ENCODE measurements at places on chromosomes 3 and 15.

- DNase-seq, result no peak
These were observed 303.0 kb upstream of the NR2F2 start for GRCh38 chr15:96027501-96027900.

- DNase-seq, result no peak
These were observed 177.8 kb downstream of the CBLB start for GRCh38 chr3:105691053-105691452.

- no peak for DNase-seq
These were observed 356.7 kb downstream of the PDCD6IP start for GRCh38 chr3:34155108-34155507.

DNA sequence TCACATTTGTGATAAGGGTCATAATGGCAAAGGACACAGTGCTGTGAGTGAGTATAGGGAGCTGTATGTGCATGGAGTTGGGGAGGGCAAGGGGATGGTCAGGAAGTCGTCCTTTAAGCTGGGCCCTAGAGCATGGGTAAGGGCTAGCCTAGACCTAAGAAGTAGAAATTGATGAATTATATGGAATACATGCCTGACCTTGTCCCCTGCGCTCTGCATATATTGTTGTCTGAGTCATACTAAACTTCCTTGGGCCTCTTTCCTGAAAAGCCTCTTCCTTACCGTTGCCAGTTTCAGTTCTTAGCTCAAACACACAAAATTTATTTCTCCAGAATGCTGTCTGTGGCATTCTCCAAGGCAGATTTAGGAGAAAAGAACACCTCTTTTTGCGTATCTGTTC is 4.6 kb downstream of the SNRK start:
- no peak for DNase-seq

GRCh38 chr15:78216276-78217104 is 17.9 kb downstream of the ACSBG1 start:
- no peak for DNase-seq

DNA sequence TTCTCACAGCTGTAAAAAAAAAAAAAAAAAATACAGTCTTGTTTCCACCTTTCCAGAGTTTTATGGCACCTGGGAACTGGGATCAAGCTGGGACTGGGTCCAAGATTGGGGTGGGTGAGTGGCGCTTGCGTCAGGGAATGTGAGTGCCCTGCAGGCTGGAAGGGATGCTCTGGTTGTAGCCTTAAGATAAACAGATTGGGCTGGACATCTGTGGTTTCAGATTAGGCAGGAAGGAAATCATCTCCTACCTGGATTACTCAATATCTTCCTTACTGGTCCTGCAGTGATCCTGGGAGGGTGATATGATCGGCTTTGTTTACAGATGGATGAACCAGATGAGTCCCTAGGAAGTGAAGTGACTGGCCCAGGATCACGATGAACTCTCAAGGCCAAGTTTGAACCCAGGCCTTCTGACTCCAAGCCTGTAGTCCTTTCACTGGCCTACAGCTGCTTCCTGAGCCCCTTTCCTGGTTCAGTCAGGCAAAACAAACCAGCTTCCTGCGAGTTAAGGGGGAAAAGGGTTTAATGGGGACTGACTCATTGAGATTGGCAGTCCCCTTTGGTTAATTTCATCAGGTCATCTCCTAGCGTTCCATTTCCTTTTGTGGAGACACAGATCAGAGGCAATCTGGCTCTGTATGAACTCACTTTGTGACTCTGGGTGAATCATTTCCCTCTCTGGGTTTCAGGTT is 179.8 kb downstream of the THSD4 start:
- peak; percentile 17 for DNase-seq

- no peak for DNase-seq
These were observed 28.7 kb upstream of the DAZL start for GRCh38 chr3:16633948-16634347.

DNA sequence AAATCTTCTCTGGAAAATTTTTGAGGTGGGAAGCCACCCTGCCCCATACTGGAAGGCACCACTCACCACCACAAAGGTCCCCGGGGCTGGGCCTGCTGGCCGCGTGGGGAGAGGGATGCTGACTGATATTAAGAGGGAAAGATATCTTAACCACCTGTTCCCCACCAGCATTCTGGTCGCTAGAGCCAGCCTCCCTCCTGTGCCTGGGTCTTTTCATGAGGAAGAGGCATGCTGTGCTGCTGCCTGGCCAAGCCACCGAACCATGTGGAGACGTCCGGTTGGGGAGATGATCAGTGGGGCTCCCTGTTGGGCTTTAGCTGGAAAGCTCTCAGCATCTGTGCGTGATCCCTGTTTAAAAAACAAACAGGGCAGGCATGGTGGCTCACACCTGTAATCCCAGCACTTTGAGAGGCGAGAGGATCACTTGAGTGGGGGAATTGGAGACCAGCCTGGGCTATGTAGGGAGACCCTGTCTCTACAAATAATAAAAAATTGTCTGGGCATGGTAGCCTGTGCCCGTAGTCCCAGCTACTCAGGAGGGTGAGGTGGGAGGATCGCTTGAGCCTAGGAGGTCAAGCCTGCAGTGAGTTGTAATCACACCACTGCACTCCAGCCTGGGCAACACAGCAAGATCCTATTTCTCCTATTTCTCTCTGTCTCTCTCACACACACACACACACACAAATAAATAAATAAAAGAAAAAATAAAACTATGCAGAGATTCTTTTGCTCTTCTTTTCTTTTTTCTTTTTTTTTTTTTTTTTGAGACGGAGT is 1.0 kb downstream of the KLHL18 start:
- DNase-seq, result peak; percentile 42

- DNase-seq, result no peak
These were observed 89.7 kb upstream of the GRM7 start for GRCh38 chr3:6771171-6771570.

DNA sequence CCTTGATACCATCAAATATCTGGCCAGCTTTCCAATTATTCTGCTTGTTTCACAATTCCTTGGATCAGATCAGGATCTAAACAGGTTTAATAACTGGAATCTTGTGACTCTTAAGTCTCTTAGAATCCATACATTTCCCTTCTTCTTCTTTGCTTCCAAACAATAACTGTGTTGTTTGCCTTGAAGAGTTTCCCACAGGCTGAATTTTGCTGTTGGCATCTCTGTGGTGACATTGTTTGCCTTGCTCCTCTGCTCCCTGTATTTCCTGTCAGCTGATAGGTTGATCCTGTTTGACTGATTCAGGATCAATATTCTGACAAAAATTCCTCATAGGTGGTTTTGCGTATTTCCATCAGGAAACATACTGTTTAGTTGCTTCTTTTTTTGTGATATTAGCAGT is 248.4 kb upstream of the LMCD1 start:
- DNase-seq, result no peak

- no peak for DNase-seq
These were observed 235.6 kb upstream of the TGFBR2 start for GRCh38 chr3:30370681-30371271.

DNA sequence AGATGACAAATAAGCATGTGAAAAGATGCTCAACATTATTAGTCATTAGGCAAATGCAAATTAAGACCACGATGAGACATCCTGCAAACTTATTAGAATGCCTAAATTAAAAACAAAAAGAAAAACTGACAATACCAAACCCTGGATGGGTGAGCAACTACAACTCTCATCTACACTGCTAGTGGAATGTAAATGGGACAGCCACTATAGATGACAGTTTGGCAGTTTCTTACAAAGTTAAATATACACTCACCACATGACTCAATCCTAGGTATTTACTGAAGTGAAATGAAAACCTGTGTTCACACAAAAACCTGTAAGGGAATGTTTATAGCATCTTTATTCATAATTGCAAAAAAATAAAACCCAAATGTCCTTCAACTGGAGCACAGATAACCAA is 74.7 kb downstream of the NPTN start:
- DNase-seq, result no peak

GRCh38 chr3:64368257-64369020 is 143.2 kb upstream of the PRICKLE2 start:
- DNase-seq, result no peak
